ENCODE measurements at places on chromosomes 3 and 15.

DNA sequence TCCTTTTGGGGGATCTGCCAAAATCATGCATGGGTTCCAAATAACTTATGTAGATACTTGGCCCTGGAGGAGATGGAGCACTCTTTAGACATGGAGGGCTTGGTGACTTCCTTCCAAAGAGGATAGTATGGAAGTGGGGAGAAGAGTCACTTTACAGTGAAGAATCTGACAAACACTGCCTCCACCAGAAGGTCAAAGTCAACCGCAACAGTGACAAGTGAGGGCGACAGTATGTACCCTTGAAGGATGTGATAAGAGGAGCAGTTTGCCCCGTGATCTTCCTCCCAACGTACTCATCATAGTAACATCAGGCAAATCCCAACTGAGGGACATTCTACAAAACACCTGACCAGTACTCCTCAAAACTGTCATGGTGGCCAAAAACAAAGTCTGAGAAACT, 62.0 kb downstream of the LMCD1 start:
- no peak for DNase-seq

GRCh38 chr3:142433110-142433509, 14.7 kb downstream of the XRN1 start:
- DNase-seq, result no peak

DNA sequence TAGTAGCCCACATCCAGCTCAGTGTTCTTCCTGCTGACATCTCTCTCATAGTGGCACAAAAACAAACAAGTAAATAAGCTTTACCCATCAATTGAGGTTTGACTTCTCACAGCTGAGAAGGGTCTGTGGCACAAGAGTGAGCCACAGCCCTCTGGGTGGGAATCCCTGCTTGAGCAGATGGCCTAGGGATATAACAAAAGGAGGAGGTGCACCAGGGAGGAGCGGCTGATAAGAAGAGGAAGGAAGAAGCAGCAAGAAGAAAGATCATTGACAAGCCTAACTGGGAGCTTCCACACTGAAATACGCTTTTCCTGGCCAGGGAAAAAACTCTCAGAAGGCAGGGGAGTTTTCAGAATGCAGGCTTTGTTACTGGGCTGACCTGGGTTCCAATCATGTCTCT, 279.8 kb downstream of the UACA start:
- no peak for DNase-seq

DNA sequence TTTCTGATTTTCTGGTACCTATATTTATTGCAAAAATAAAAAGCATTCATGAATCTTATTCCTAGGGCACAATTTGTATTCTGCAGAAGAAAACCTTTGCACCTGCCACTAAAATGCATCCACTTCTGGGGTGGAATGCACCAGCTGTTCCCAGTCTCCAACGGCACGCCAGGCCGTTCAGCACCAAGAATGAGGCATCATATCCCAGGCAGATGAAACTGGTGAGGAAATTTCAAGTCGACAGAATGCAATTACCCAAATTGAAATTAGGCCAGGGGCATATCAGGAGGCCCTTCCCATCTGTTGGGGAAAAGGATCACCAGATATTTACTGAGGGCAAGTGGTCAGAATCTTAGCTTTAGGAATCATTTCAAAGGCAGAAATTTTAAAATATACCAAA, 13.6 kb upstream of the RBMS3 start:
- DNase-seq, result no peak

GRCh38 chr3:14278799-14279625, 100.4 kb downstream of the LSM3 start:
- DNase-seq, result no peak

- no peak for DNase-seq
Measured at GRCh38 chr15:28955993-28956421, 70.2 kb downstream of the APBA2 start.
